ENCODE measurements at places on chromosomes 16 and 17. TPM values are rescaled to one million over a fixed set of nuclear protein-coding genes. Genes with fewer than 3 reads are reported as not detected.

The VTN gene
- total RNA-seq, result not detected

The NAGS gene
- total RNA-seq, result 1.3 TPM

The CACNG3 gene
- not detected for total RNA-seq

The PIRT gene
- not detected for total RNA-seq

The NEUROD2 gene
- total RNA-seq, result not detected

The EMP2 gene
- total RNA-seq, result 18.8 TPM

The TNFAIP1 gene
- 108 TPM for total RNA-seq

The TTYH2 gene
- total RNA-seq, result 0.49 TPM

The VPS35L gene
- 35.2 TPM for total RNA-seq

The VMO1 gene
- total RNA-seq, result not detected

The TIMP2 gene
- total RNA-seq, result 20.7 TPM

The ASIC2 gene
- total RNA-seq, result not detected

The ARHGDIG gene
- not detected for total RNA-seq

The PERCC1 gene
- 0.33 TPM for total RNA-seq

The HBM gene
- total RNA-seq, result not detected

The CNGB1 gene
- 0.45 TPM for total RNA-seq

The SERPINF2 gene
- total RNA-seq, result 1.7 TPM

The MAPK7 gene
- 11.4 TPM for total RNA-seq

The SLFN12L gene
- 0.12 TPM for total RNA-seq

The PYDC1 gene
- not detected for total RNA-seq

The SLC16A6 gene
- 0.08 TPM for total RNA-seq

The HOXB6 gene
- total RNA-seq, result 0.32 TPM

Measured in mammary epithelial cell (primary cell).